ENCODE measurements at places on chromosomes 16 and 17.

GRCh38 chr17:62619417-62620155, 7.9 kb upstream of the MRC2 start:
- DNase-seq, result no peak

- DNase-seq, result no peak
Measured at GRCh38 chr17:50303051-50303450, 28.8 kb downstream of the TMEM92 start.

DNA sequence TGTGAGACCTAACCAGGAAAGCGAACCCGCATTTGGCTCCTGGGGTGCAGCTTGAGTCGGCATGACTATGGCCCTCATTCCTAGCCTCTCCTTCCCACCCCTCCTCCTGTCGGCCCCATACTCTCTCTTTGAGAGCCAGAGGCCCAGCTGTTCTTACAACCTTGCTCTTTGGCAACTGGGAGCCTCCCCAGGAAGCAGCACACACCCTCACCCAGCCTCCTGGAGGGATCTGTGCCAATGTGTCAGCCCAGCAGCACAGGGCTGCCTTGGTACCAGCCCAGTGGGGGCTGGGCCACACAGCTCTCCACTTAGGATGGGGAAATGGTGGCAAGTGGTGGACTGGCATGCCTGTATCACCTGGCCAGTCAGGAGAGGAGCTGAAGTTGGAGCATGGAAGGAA, 70.3 kb upstream of the LGALS9 start:
- DNase-seq, result no peak

DNA sequence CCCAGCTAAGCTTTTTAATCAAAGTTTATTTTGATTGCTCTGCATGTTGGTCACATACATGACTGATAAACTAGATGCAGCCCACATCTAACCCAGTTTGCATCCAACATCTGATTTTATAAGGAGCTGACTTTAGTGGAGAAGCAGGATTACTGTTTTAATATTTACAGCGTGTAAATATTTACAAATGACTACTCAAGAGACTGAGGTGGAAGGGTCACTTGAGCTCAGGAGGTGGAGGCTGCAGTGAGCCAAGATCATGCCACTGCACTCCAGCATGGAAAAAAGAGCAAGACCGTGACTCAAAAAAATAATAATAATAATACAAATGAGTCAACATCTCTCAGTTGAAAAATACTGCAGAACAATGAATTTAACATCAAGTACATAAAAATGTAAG, 50.8 kb downstream of the PARN start:
- no peak for DNase-seq

DNA sequence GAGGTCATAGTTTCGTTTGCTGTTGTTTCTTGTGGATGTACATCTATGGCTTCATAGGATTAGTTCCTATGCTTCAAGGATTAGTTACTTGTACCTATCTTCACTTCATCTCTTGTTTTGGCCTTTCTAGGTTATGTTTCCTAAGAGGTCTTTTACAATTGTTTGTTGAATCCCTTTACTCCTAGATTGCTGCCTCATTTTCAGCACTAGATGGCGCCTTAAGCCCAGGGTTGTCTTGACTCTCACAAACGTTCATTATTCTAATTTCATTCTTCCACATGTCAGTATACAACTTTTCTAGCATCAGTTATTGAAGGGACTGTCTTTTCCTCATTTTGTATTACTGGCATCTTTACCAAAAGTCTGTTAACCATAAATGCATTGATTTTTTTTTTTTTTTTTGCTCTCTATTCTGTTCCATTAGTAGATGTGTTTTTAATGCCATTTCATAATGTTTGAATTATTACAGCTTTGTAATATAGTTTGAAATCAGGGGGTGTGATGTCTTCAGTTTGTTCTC, 45.0 kb upstream of the NACA2 start:
- peak; percentile 2 for DNase-seq

- no peak for DNase-seq
Measured at GRCh38 chr17:82380860-82381702, 9.5 kb downstream of the UTS2R start.

DNA sequence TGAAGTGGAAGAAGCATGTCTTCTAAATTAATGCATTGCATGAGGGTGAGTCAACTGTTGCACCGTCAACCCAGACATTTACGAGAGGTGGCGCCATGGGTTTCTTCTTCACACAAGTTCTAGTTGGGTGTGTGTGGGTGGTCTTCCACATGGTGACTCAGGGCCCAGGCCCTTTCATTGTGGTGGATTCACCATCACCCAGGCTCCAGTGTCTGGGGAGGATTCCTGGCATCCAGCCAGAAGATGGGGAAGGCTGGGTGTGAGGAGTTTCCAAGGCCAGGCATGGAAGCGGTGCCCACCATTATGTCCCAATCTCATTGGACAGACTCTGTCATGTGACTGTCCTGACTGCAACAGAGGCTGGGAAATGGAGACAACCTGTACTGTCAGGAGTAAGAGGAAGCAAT, 21.4 kb upstream of the JPH3 start:
- no peak for DNase-seq

GRCh38 chr16:58500430-58501241, 693 bp downstream of the NDRG4 start:
- no peak for DNase-seq

- DNase-seq, result no peak
Measured at GRCh38 chr17:13631529-13631928, 29.8 kb upstream of the HS3ST3A1 start.

GRCh38 chr16:3665508-3665907, 11.0 kb downstream of the DNASE1 start:
- DNase-seq, result peak; percentile 18

GRCh38 chr16:27725236-27726000, 175.5 kb downstream of the KATNIP start:
- no peak for DNase-seq

DNA sequence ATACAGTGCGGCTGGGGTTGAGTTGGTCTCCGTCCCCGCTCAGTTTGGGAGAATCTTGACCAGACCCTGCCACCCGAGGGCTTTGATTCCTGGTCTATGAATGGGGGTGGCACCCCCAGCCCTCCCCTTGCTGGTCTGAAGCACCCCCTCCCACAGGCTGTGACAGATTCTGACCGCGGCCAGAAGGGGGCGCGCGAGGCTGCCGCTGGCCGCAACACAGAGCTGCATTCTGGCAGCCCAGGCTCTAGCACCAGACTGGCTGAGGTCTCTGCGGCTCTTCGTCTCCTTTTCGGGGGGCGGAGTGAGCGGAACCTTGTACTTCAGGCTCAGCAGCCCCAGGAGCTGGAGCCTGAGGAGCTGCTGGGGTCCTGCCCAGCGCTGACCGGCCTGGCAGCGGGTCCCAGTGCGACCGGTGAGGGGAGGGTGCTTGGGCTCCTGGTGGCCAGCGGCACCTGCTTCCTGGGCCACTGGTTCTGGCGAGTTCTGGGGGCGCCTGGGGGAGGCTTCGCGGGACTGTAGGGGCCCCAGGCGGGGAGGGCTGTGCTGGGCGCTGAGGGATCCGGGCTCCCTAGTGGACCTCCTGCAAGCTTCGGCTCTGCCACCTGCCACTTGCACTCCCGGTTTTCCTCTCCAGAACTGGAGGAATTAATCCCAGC, 1011.6 kb downstream of the KCNJ18 start:
- no peak for DNase-seq

GRCh38 chr17:43694081-43694870, 32.6 kb upstream of the MEOX1 start:
- DNase-seq, result peak; percentile 51

DNA sequence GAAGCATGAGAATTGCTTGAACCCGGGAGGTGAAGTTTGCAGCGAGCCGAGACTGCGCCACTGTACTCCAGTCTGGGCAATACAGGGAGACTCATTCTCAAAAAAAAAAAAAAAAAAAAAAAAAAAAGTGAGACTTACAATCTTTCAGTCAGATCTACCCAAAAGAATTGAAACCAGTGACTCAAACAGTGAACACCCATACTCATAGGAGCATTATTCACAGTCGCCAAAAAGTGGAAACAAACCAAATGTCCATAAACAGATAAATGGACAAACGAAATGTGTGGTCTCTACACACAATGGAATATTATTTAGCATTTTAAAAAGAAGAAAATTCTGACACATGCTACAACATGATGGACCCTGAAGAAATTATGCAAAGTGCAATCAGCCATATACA, 9.1 kb upstream of the SCNN1B start:
- DNase-seq, result no peak

DNA sequence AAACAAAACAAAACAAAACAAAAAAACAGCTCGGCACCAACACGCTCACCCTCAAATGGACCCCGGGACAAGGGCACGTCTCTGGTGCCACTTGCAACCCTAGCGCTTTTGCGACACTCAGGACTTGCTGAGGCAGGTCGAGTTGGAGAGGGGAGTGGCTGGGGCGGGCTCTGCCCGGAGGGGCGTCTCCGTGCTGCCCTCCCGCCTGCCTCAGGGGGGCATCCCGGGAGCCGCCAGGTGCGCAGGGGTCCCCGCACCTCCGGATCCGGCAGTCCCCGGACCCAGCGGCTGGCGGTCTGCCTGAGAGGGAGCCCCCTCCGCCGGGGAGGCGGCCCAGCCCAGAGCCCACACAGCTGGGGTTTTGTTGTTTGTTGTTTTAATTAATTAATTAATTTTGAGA, at the start of gene SLC52A1:
TSS of gene SLC52A1 (minus strand) at position 112 of the 400 bp plus-strand sequence. CDS start 820 bp downstream, outside the sequence.
- no peak for DNase-seq

GRCh38 chr16:10941127-10941933, 938 bp downstream of the DEXI start:
- DNase-seq, result no peak

- no peak for DNase-seq
Measured at GRCh38 chr17:67281743-67282142, 36.7 kb upstream of the HELZ start.

GRCh38 chr16:2246301-2246885, 5.0 kb downstream of the ECI1 start:
- no peak for DNase-seq

DNA sequence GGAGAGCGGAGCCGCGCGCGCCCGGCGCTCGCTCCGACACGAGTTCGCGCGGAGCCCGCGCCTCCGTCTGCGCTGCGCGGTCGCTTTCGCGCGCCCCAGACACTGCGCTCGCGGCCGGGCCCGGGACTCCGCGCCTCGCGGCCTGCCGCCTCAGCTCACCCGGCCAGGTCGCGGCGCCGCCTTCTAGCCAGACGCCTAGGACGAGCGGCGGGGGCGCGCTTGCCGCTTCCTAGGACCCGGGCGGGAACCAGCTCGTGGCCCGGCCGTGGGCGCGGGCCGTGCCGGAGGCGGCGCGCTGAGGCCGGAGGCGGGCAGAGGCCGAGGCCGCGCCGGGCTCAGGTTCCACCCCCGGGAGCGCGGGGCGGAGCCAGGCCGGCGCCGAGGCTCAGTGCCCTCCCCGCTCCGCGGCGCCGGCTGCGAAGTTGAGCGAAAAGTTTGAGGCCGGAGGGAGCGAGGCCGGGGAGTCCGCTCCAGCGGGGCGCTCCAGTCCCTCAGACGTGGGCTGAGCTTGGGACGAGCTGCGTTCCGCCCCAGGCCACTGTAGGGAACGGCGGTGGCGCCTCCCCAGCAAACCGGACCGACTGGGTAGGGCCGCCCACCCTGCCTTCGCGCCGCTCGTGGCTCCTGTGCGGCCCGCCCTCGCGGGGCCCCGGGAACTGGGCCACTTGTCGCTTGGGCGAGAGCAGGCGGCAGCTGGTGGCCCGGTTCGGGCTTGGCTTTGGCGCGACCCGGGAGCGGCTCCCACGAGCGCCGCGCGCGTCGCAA, at the start of gene SPHK1:
TSS of gene SPHK1 (plus strand) at position 388 of the 765 bp plus-strand sequence. CDS start 1,036 bp downstream, outside the sequence.
- peak; percentile 45 for DNase-seq

GRCh38 chr16:84446084-84446483, 58.4 kb downstream of the MEAK7 start:
- DNase-seq, result no peak

GRCh38 chr17:73770115-73770848, 126.0 kb upstream of the SDK2 start:
- DNase-seq, result no peak

DNA sequence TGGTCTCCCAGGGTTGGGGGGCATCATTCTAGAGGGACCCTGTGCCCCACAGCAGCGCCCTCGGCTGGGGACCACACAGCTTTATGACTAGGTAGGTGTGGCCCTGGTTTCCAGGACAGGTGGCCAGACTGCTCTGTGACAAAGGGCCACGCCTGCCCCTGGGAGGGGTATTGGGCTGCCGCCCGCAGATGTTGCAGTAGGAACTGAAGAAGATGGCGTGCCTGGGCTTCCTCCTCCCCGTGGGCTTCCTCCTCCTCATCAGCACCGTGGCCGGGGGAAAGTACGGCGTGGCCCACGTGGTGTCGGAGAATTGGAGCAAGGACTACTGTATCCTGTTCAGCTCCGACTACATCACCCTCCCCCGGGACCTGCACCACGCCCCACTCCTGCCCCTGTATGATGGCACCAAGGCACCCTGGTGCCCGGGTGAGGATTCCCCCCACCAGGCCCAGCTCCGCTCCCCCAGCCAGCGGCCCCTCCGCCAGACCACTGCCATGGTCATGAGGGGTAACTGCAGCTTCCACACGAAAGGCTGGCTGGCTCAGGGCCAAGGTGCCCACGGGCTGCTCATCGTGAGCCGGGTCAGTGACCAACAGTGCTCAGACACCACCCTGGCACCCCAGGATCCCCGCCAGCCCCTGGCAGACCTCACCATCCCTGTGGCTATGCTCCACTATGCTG, at the start of gene SPPL2C:
TSS of gene SPPL2C (plus strand) at position 187 of the 681 bp plus-strand sequence. CDS start at position 213, 26 bp downstream.
- DNase-seq, result no peak

DNA sequence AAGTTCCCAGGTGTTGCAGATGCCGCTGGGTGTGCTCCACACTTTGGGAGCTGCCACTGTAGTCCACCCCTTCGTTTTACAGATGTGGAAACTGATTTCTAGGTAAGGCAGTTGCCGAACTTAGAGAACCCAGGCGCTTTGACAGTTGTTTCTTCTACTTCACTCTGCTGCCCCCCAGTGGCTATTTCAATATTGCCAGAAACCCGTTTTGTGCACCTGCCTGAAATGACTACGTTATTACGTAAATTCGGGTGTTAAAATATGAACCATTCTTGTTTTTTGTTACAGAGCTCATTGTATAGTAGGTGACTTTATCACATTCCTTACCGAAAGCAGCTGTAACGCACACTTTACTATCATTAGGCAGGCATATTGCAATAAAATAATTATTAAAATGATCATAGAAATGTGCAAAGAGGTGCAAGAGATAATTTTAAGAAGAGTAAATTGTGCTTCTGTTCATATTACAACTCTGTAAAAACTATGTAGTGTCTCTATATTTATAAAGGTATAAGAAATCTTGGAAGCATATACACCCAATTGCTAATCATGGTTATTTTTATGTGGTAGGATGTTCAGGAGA, 44.9 kb downstream of the OTOA start:
- peak; percentile 72 for DNase-seq

- DNase-seq, result no peak
Measured at GRCh38 chr17:35344262-35344661, 29.2 kb downstream of the SLFN11 start.

DNA sequence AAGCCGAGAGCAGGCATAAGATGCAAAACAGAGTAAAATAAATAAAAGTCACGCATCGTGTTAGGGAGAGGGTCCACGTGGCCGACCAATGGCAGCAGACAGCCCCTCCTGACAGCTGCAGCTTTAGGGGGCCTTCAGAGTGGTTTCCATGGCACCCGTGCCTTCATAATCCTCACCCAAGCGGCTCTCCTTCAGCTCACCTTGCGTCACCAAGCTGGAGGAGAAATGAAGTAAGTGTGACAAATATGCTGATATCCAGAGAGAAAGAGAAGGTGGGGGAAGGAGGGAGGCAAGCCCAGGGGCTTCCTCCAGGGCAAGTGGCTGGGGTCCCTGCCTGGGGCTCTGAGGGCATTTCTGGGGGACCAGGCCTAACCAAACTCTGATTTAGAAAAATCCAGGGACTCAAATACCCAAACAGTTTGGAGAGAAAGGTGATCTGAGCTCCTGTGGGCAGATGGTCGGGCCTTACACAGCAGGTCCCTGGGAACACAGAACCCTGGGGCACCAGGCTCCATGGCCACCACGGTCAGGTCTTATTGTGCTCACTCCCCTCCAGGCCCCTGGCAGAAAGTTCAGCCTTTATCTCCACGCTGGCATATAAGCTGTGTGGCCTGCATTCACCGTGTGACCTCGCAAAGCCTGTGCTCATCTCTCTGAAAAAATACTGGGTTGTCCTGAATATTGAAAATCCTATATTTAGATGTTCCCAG, 80.7 kb upstream of the TNRC6C start:
- no peak for DNase-seq

Data from activated effector memory CD4-positive, alpha-beta T cell treated with Interleukin-2 at 50 U/mL for 16 hours (primary cell).